ENCODE measurements at places on chromosomes 7 and 10.

DNA sequence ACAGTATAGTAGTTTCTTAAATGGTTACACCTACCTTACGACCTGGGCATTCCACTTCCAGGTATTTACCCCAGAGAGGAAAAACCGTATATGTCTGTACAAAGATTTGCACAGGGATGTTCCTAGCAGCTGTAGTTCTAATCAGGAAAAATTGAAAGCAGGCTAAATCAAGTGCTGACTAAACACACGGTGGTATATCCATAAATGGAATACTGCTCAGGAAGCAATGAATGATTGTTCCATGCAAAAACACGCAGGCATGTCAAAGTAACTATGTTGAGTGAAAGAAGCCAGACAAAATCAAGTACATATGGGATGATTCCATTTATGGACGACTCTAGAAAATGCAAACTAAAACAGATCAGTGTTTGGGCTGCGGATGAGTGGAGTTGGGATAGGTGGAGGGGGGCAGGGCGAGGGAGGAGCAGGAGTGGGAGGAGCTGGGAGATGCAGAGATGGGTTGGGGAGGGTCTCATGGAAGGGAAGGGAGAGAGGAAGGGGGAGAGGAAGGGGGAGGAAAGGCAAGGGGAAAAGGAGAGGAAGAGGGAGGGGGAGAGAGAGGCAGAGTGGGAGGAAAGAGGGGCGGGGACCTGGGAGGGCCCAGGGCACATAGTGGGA is 484 bp upstream of the MSRB2 start:
- DNase-seq: peak; percentile 27

DNA sequence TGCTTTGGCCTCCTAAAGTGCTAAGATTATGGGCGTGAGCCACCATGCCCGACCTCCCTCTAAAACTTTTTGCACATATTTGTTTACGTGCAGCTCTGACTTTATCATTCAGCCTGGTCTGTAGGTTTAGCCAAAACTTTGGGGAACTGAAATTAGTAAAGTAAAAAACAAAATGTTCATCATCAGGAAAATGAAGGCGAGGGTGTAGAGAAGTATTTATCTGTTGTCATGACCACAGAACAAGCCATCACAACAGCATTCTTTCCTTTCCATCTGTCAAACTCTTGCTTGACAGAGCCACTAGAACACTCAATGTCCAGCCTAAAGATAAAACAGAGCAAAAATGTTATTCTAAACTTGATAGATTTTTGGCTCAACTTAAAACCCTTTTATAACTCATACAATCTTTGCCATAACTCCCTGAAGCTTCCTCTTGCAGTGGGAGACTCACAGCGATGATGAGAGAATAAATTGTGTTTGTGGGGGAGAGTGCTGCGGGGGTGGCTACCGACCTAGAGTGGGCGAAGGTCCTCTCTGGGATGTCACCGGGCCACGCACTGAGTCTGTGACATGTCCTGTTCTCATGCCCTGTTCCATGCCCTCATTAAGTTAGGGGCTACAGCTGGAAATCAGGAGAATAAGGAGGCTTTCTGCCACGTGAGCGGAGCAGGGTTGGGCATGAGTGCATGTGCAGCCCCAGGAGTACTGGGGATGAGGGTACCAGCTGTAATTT is 58.6 kb upstream of the MKRN1 start:
- DNase-seq: no peak

DNA sequence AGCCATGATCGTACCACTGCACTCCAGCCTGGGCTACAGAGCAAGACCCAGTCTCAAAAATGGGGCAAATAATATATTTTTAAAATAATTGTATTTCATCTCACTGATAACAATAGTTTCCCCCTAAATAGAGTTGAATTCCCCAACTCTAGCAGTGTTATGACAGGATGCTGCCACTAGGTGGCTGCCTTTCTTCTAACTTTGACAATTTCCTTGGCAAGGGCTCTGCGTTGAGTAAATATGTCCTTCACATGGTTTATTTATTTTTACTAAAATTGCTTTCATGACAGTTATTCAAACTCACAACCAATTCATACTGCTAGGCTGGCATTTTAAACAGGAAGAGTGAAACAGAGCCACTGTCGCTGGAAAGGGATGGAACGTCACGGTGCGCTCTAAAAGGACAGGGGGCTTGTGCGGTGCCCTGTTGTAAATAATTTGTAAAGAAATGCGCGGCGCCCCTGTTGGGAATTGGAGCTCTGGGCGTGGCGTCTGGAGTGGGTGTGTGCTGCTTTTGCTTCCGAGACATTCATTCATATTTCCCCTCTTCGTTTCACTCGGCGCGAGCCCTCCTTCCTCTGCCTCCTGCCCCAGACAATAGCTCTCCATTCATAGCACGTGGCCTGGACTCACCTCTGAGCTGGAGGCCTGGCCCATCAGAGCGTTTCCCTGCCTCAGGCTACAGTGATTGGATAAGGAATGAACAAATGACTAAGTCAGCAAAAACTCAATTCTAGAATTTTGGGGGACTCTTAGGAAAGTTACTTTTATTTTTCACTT is 20.5 kb upstream of the PITRM1 start:
- peak; percentile 44 for DNase-seq

DNA sequence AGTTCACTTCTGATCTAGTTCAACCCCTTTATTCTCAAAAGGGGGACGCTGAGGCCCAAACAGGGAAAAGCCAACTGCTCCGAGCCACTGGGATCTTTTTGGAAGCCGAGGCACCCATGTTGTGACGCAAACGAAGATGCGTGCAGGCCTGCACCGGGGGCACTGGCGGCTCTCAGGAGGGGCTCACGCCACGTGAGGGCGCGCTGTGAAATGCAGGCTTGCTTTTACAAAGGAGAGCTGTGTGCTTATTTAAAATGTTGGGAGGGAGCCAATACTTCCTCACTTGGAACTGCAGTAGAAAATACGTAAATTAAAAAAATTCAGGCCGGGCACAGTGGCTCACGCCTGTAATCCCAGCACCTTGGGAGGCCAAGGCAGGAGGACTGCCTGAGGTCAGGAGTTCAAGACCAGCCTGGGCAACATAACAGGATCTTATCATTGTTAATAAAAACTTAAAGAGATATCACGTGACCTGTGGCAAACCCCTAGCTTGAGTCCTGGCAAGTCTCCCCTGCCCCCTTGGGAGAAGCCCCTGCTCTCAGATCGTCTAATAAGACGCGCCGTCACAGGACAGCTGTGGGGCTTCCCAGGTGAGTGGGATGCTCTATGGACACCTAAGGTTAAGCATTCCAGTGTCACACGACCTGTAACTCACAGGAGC is 16.3 kb downstream of the BRI3 start:
- no peak for DNase-seq

DNA sequence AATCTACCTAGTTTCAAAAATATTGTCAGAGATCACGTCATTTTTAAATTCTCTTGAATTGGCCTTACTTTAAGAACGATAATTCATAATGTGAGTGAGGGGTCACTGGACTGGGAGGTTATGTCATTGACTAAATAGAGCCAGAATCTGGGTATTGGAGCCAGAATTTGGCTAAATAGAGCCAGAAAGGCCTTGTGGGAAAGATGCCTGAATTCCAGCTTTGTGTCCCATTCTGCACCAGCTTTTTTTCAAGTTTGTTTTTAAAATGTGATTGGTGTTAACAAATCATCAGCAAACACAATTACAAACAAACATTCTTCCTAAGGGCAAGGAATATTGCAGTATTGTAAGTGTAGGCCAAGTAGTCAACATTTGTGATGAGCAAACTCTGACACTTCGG is 233.2 kb upstream of the PRKCQ start:
- no peak for DNase-seq

DNA sequence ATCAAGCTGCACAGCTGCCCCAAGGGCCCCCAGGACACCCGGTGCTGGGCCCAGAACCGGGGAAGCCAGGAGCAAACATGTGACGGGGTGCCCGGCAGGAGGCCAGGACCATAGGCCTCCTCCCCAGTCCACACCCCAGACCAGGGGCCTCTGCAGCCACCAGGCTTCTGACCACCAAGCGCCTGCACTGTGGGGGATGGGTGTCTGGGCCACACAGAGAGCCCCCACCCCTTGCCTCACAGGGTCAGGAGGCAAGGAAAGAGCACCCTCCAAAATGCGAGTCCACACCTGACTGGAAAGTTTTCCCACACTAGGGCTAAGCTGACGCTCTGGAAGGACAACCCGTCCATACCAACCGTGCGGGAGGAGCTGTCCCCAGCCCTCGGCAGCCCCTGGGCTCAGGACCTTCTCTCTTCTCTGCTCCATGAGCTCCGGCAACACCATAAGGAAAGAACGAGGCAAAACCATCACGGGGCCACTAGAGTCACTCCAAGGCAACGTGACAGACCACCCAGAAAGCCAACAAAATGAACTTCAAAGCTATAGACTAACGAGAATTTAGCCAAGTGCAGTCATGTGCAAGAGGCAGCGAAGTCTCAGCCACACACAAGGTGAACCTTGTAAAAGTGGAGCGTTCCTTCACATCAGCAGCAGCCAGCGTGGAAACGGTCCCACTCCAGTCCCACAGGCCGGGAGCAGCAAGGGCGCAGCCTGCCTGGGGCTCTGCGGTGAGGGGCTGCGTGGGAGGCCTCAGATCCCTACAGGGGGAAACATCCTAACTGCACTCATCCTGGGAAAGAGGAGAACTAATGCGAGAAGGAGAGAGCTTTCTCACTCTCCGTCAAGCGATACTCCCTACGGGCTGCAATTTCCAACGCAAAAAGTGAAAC is 5.1 kb downstream of the STK32C start:
- no peak for DNase-seq

- DNase-seq: no peak
Observed at GRCh38 chr7:103594186-103594585, 148.2 kb upstream of the SLC26A5 start.

DNA sequence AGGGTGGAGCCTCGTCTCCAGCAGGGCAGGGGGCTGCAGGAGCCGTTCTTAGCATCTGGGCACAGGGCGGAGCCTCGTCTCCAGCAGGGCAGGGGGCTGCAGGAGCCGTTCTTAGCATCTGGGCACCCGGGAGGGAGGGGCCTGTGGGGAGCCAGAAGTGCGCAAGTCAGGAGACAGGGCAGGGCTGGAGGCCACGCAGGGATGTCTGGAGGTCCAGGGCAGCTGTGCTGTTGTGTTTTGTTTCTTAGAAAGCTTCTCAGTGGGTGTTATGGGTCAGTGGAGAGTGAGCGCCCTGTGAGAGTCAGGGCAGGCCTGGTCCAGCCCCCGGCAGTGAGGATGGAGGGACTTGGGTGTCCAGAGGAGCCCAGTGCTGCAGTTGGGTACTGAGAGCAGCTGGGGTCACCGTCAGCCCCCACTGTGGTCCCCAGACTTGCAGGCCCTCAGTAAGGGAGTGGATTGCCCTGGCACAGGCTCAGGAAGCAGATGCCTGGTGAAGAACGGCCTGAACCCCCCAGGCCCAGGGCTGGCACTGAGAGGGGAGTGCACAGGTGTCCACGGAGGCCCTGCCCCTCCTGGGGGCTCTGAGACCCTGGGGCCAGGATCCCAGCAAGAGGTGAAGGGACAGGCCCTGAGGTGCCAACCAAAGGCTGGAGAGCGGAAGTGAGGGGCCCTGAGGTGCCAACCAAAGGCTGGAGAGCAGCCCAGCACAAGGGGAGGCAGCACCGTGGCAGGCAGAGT is 29.8 kb downstream of the FAM20C start:
- DNase-seq: no peak

DNA sequence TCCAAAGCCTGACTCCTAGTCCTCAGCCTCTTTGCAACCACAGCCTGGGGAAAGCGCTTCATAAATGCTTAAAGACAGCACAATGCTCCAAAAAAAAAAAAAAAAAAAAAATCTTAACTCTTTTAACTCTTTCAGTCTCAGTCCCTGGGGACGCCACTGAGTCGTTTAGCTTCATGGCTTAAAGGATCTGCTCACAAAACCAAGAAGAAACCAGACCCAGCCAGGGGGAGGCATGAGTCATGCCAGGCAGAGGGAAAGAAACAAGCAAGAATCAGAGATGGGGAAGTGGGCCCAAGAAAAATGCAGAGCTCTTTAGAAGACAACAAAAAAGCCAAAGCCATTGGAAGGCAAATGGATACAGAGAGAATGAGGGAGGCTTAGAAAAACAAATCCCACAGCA is 32.5 kb upstream of the DOCK1 start:
- DNase-seq: no peak

DNA sequence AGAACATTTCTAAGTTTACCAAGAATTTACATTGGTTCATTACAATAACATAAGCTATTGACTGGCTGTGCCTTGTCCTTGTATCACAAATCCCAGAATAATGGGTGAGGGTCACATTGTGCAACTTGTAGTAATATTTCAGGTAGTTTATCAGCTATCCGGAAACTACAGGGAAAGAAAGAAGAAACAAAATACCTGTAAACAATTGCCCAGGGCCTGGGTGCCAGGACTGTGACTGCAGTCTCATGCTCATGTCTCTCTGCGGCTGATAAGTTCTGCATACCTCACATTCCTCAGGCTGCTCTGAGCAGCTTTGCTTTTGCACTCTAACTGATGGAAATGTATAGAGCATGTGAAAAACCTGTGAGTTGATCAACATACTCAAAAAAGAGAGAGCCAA is 131.8 kb upstream of the TRIM24 start:
- DNase-seq: peak; percentile 21

DNA sequence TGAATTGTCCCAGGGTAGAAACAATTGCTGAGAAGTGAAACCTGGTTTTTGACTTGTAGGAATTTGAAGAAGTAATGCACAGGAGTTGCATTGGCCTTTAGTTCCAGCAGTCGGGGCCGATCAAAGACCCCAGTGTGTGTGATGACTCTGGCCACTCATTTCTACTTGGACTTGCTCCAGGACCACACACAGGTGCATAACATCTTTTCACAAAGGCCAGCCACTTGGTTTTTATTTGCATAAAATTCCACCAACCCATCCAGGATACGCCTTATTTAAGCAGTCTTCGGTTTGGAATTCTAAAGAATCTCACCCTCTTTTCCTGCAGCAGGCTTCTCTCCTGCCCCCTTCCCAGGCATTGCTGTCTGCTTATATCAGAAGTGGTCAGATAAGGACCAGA is 162.0 kb upstream of the HABP2 start:
- DNase-seq: no peak

DNA sequence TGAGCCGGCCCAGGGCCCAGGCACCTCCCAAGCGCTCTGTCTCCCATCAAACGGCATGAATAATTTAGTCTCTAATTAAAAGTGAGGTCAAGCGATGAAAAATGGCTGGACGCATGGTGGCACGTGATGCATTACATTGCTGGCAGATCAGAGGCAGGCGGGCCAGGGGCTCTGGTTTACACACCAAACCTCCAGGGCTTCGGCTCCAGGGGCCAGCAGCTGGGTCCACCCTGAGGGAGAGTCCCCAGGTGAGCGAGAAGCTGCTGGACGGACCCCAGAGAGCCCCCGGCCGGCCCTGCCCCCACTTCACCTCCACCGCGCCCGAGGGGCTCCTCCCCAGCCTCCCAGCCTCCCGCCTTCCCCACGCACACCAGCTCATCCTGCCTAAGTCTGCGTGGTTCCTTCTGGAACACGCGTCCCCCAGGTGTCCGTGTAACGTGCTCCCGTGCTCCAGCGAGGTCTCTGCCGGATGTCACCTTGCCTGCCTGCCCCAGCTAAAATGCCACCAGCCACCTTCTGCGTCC is 23.2 kb downstream of the UNCX start:
- DNase-seq: no peak
